ENCODE measurements at places on chromosomes 2 and 18.

DNA sequence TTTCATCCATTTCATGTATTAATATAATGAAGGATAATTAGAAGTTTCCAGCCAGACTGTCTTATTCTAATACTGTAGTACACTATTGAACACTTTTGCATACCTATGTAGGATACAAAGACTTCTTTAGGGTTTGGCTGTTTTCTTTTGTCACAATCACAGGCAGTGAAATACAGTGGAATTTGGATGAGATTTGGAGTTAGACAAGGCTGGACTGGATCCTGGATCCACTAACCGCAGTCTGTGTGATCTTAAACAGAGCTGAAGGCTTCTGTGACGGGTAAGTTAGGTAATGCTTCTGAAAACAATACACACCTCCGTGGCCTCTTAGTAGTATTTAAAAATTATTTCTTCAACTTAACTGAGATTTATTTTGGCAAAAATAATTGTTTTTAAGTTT, 1128.6 kb upstream of the CDH2 start:
- no peak for DNase-seq

GRCh38 chr2:163801486-163801885, 65.7 kb upstream of the FIGN start:
- DNase-seq, result no peak

- no peak for DNase-seq
Observed at GRCh38 chr2:3769766-3770165, 66.4 kb downstream of the DCDC2C start.

- DNase-seq, result no peak
Observed at GRCh38 chr18:44602380-44602779, 78.3 kb upstream of the SETBP1 start.

- DNase-seq, result no peak
Observed at GRCh38 chr2:39947294-39948015, 168.4 kb upstream of the THUMPD2 start.

DNA sequence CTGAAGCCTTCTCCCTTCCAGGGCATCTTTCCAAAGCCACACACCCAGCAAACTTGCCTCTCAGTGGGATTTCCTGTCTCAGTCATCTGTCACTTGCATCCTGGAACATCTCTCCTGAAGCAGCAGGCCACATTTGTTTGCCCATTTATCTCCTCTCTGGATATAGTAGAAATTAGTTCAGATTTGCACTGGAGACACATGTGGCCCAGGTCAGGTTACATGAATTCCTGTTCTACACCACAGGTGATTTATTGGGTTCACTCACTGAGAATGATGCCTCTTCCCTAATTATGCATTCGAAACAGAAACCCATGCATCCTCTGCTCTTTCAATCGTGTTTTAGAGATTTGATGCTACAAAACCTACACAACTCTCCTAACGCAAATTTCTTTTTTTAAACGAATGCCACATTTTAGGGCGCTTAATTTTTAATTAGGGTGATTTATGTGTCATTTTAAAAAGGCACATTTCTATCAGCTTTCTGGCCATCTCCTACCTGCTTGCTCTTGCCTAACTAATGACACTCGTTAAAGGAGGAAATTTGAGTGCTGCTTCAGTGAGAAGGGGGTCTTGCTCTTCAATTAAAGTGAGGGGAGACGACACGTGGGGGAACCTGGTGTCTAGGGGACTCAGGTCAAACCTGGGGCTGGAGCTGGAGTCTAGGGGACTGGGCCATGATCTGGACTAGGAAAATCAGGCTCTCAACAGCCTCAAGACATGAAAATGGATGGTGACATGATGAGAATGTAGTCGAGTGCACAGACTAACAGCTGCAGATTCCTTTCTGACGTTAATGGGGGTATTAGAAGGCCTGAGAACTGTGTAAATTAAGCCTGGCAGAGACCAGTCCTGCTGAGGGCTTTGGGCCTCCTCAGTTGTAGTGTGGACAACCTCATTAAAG, 221.4 kb downstream of the CLIP4 start:
- no peak for DNase-seq

- DNase-seq, result peak; percentile 26
Observed at GRCh38 chr2:63834401-63834800, 7.3 kb upstream of the UGP2 start.

DNA sequence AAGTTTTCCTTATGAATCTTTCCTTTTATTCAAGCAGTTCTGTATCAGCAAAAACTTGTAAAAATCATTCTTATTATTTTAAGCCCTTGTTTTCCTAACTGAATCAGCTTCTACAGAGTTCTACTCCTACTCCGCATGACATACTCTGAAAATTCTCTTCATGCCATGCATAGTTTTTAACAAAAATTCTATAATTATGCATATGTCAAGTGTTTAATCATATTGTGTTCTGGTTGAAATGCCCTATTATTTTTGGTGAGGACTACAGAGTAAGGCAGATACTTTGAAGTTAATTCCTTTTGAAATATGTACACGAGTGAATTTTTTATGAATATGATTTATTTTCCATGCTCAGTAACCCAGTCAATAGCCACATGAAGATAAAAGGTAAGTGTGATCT, 28.8 kb downstream of the ANKRD30B start:
- no peak for DNase-seq

DNA sequence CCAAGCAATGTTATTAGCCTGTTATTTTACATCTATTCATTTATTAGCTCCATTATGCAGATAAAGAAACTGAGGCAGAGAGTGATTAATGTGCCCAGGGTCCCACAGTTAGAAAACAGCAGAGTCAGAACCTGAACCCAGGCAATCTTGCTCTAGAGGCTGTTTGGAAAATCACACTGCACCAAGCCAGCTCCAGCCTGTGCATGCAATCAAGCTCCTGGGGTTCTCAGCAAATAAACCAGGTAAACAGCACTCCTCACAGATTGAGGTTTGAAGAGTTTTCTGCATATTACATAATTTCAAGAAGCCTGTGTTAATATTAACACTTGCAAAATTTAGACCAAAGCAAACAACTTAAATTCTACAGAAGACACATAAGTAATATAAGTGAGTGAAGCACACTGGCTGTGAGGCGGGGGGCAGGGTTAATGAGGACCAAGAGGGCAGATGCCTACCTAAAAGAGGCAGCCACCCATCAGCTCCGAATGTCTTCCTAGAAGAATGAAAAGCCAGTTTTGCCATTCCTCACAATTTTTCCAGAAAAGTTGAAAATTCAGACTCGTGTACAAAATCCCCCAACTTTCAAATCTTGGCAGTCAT, 35.4 kb downstream of the CACNB4 start:
- no peak for DNase-seq

DNA sequence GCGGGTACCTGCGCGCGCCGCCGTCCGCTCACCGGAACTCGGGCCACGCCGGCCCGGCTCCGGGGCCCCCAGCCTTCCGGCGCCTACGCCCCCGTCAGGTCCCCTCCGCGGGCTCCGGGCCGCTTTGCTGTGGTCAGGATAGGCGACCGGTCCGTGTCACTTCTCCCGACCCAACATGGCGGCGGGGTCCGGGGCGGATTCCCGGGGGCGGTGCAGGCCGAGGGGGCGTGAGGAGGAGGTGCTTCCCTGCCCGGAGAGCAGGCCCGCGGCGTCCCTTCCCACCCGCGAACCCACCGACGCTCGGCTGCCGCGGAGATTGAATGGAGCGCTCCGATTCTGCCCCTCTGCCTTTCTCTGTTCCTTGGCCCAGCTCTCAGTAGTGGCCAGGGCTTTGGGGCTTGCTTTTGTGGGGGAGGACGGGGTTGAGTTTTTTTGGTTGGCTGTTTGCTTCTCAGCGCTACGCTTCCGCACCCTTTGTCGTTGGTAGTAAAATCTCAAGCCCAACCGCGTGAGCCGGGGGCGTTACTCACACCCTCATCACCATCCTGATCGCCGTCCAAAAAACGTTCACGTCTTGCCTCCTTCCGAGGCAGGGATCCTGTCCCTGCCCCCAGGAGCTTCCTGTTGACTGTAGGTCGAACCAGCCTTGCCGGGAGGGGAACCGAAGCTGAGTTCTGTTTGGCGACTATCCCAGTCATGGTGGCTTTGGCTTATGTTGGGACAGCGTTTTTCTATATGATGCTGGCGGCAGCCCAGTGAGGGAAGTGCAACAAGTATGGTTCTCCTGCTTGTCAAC, 532 bp upstream of the YES1 start:
- DNase-seq, result peak; percentile 30

DNA sequence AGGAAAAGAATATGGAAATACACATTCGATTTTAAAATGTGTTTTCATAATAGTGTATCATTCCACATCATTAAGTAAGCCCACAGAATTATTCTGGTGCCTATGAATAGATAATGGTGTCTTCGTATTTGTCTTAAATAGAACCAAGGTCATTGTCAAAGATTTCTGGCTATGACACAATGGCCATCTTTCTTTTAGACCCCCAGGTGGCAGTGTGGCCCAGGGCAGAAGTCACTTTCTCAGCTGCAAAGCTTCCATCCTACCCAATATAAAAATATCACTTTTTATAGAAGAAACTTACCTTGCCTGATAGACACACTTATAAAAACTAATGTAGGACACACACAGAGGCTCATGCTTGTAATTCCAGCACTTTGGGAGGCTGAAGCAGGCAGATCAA, 57.5 kb downstream of the ZRANB3 start:
- DNase-seq, result no peak

DNA sequence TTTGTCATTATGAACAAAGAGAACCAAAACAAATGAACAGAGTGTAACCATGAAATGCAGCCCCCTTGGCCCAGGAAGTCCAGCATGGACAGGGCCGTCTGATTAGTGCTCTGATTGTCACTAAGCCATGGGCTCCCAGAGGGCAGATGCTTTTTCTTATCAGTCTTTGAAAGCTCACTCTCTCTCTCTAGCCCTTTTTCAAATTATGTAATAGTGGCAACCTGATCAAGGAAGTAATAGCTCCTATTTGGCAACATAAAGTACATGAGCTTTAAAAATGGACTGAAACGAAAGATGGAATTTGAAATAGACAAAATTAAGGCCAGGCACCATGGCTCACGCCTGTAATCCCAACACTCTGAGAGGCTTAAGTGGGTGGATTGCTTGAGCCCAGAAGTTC, 32.4 kb upstream of the EPG5 start:
- DNase-seq, result no peak

DNA sequence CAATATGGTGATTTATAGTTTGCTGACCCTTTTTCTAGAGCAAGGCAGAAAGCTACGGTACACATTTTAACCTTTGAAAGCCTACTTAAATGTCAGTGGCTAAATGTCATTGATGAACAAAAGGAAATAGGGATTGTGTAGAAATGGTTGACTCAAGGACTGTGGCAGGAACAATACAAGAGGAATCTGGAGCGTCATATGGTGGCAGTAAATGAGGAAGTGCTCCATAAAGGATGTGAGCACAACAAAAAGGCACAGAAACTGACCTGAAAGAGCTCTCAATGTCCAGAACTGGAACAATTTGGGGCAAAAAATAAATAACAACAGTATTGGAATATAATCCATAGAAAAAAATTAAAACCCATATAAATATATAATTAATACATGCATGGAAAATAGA, 443.9 kb upstream of the VRK2 start:
- peak; percentile 29 for DNase-seq

GRCh38 chr2:152549423-152549822, 167.8 kb downstream of the PRPF40A start:
- no peak for DNase-seq

DNA sequence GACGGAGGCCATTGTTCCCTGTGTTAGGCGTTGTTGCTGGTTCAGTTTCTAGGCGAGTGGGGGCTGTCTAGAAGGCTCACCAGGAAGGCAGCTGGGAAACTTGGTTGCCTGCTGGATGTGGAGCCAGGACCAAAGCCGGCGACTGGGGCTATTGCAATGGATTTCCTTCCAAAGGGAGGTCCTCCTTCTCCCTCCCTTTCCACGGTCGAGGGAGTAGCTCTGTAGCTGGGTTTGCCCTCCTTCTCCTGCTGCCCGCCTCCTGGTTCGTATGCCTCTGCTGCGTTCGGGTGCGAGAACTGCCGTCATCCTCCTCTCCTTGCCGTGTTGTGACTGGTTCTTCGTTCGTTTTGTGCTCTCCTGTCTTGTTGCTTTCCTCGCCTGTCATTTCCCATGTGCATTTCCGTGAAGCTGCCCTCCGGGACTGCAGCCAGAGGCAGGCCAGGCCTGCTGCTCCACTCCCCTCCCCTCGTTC, 203.4 kb downstream of the NEDD4L start:
- DNase-seq, result peak; percentile 96

- DNase-seq, result no peak
Observed at GRCh38 chr18:10414293-10414842, 40.1 kb upstream of the APCDD1 start.

- no peak for DNase-seq
Observed at GRCh38 chr2:47300081-47300480, 102.9 kb upstream of the MSH2 start.

- DNase-seq, result peak; percentile 15
Observed at GRCh38 chr2:121903037-121903689, 147.7 kb downstream of the TSN start.

DNA sequence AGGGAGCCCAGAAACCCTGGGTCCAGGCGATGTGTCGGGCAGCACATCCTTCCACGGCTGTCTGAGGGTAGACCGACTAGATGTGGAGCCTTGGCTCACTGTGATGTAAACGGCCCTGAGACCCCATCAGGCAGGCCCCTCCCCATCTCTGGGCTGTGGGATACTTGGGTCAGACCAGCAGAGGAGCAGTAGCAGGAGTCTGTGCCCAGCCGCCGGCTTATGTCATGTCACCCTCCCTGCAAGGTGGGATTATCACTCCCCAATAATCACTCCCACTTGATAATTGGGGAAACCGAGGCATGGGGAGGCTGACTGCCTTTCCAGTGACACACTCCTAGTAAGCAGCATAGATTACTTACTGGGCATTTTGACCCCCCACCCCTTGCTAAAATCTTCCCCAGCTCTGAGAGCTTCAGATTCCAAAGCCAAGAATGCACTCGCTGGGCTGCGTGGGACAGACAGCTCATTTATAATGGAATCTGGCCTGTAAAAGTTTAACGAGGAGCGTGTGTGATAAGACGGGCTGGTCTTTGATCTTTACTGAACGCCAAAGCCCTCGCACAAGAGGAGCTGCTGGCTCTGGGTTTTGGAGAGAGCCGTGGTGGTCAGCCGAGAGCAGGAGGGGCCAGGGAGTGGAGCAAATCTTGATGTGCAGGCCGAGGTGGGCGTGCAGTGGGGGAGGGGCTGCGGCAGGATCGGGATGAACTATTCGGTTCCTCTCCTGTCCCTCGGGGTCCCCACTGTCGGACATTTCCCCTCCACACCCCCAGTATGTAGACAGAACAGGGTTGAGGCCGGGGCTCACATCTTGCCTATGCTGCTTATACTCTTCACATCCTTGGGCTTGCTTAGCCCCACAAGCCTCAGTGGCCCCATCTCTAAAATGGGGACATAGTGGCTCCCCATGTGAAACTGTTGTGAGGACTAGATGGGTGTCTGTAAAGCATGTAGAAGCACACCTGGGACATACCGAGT, 200.0 kb downstream of the GLI2 start:
- DNase-seq, result no peak

Data from NCI-H1092 treated with DMSO at 0.1 percent for 48 hours (cell line).